Activated T-cell treated with anti-CD3 and anti-CD28 coated beads, Interleukin-2, amount 50 U/mL, for 4 hours (primary cell): ENCODE measurements at places on chromosomes 4 and X. TPM values are rescaled to one million over a fixed set of nuclear protein-coding genes. Genes with fewer than 3 reads are reported as not detected.
A peak's percentile ranks its signal among the peaks of the same experiment; 100 is the strongest.

NAA11 gene
- not detected for total RNA-seq

DCAF8L2 gene
- not detected for total RNA-seq

TLR6 gene
- 0.95 TPM for total RNA-seq

ART3 gene
- 0.95 TPM for total RNA-seq

GJB1 gene
- not detected for total RNA-seq

GRCh38 chr4:56438766-56439165 is 2.7 kb downstream of the PAICS start:
- no peak for DNase-seq

DNA sequence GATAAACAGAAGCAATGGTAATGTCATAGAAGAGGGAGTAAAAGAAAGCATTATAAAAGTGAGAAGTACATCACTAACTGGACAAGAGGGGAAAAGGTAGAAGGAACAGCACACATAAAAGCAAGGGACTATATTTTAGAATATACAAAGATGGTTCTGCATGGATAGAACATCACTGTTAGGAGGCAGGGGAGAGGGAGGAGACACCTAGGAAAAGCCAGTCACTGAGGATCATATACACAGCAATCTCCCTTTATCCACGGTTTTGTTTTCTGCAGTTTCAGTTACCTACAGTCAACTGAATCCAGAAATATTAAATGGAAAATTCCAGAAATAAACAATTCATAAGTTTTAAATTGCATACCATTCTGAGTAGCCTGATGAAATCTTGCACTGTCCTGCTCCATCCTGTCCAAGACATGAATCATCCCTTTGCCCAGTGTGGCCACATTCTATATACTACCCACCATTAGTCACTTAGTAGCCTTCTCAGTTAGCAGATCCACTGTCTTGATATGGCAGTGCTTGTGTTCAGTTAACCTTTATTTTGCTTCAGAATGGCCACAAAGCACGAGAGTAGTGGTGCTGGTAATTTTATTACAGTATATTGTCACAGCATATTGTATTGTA is 74.2 kb downstream of the PPA2 start:
- no peak for DNase-seq

DNA sequence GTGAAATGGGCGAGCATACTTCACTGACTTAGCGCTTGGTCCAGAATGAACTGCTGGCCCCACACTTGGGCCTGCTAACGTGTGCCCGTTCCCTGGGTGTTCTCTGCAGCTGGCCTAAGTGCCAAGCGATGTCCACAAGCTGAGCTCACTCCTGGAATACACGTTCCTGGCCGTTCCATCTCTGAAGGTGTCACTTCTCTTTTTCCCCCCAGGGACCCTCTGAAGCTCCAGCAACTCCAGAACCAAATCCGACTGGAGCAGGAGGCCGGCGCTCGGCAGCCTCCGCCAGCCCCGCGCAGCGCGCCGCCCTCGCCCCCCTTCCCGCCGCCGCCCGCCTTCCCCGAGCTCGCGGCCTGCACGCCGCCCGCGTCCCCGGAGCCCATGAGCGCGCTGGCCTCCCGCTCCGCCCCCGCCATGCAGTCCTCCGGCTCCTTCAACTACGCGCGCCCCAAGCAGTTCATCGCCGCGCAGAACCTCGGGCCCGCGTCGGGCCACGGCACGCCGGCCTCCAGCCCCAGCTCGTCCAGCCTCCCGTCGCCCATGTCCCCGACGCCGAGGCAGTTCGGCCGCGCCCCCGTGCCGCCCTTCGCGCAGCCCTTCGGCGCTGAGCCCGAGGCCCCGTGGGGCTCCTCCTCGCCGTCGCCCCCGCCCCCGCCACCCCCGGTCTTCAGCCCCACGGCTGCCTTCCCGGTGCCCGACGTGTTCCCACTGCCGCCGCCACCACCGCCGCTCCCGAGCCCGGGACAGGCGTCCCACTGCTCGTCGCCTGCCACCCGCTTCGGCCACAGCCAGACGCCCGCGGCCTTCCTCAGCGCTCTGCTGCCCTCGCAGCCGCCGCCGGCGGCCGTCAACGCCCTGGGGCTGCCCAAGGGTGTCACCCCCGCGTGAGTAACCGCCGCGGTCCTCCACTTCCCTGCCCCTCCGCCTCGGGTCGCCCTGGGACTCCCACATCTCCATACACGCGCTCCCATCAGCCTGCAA is 132.3 kb downstream of the CBR4 start:
- DNase-seq: no peak

- DNase-seq: no peak
Observed at GRCh38 chrX:130105244-130105643, 5.1 kb downstream of the ELF4 start.

- no peak for DNase-seq
Observed at GRCh38 chr4:58587856-58588255, 1477.7 kb upstream of the IGFBP7 start.

DNA sequence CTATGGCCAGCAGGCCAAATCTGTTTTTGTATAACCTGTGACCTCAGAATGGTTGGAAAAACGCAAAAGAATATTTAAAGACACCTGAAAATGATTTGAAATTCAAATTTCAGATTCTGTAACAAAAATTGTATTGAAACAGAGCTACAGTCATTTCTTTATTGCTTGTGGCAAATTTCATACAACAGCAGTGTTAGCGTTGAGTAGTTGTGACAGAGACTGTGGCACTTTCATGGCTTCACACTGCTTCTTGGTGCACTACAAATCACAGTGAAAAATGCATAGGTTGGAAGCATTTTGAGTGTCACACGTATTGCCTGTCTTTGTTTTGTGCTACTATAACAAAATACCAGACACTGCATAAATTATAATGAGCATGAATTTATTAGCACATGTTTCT is 12.2 kb upstream of the PARM1 start:
- no peak for DNase-seq

DNA sequence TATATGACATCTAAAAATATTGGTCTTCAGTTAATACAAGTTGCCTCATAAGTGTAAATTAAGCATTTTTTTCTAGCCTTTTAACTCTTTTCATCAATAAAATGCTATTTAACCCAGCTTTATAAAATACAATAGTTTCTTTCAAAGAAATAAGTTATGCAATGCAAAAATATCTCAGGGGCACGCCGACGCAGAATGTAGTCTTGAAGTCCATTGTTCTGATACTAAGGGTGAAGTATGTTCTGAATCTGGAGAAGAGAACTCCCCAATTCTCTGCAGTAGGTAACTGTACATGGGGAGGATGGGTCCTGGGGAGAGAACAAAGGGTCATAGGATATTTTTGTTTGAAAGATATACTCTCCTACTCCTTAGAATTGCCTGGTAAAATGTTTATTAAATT is 256.6 kb upstream of the NDST4 start:
- no peak for DNase-seq

DNA sequence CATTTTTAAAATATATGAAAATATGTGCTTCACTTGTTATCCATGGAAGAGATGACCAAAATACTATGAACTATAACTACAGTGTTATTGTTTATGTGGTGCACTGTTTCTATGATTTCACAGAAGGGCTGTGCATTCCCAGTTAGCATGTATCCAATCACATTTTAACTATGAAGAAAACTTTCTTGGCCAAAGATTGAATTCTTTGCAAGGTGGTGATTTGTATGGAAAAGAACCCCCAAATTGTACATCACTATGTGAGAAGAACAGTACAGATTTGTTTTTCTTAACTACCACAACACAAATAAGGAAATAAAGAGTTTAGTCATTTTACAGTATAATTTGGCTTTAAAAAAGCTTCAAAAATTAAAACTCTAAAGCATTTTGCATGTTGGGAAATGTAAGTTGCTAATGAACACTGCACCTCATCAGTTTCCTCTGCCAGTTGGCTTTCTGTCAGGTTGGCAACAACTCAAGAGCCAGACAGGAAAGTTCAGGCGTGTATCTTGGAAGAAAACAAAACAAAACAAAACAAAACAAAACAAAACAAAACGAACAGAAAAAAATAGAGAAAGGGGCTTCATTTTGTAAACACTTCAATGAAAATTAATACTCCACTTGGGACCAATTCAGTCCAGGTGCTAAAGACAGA is 237.0 kb downstream of the SCFD2 start:
- no peak for DNase-seq

GRCh38 chr4:24836661-24837242 is 41.4 kb downstream of the SOD3 start:
- no peak for DNase-seq

- DNase-seq: no peak
Observed at GRCh38 chr4:57034520-57034919, 55.8 kb downstream of the POLR2B start.

DNA sequence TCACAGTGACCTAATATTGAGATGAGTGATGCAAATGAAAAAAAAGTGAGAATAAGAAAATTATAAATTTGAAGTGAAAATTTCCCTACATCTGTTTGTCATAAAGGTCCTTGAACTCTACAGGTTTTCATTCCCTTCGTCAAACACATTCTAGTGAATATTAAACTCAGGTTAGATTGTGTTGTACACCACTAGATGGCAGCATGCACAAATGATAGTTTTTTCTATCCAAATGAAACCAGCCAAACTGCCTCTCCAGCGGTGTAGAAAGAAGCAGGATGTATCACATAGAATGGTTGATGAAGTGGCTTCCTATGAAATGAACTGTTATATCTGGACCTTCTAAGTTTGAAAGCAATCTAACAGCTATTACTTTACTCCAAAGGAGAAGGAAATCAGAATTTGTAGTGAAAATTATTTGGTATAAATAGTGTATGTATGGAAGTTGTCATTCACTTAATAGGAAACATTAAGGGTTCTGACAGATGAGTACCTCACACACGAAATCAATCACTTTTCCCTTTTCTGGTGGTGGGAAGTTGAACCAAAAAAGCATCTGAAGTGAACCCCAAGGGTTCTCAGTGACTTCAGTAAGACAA is 382.7 kb downstream of the UNC5C start:
- DNase-seq: no peak

DNA sequence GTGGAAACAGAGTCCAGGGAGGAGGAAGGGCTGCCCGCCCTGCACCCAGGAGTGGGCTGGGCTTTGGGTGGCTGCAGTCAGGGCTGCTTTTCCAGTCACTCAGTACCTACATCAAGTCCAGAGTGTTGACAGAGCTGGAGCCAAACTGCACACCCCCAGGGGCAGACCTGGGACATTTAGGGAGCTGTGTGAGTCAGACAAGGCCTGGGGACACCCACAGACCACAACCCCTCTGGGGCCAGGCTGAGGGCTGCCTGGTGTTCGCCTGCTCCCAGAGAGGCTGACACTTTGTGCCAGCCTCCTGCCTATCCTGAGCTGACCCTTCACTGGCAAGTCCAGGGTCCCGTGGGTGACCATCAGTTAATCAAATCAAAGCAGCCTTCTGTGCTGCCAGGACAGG is 240.0 kb downstream of the BCOR start:
- DNase-seq: peak; percentile 8

GRCh38 chr4:144575181-144575580 is 70.8 kb upstream of the HHIP start:
- no peak for DNase-seq

- DNase-seq: no peak
Observed at GRCh38 chrX:118541482-118541881, 45.9 kb downstream of the DOCK11 start.

DNA sequence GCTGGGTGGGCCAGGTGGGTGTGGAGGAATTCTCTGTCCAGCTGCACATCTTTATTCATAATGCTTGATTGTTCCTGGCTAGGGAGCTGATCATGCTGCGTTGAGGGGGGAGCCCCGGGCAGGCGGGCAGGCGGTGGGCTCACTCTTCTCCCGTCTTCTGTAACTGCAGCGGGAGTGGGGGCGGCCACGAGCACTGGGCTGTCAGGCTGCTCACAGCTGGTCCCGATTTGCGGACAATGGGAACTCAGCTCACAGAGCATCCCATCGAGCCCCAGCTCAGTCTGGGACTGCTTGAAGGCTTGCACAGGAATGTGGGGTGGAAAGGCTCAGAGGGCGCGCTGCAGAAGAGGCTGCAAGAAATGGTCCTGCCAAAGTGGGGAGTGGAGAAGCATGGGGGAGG is 63.8 kb downstream of the EFNB1 start:
- no peak for DNase-seq

DNA sequence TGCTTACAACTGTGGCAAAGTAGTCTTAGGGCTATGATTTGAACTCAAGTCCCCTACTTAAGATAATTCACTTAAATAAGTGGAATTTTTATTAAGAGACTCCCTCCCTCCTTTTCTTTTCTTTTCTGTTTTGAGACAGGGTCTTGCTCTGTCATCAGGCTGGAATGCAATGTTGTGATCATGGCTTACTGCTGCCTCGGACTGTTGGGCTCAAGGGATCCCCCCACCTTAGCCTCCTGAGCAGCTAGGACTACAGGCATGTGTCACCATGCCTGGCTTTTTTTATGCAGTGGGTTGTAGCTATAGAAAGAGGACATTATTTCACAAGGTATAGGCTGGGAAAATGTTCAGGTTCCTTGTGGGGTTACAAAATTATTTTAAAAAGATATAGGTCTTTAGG is 19.2 kb downstream of the DIAPH2 start:
- DNase-seq: no peak

DNA sequence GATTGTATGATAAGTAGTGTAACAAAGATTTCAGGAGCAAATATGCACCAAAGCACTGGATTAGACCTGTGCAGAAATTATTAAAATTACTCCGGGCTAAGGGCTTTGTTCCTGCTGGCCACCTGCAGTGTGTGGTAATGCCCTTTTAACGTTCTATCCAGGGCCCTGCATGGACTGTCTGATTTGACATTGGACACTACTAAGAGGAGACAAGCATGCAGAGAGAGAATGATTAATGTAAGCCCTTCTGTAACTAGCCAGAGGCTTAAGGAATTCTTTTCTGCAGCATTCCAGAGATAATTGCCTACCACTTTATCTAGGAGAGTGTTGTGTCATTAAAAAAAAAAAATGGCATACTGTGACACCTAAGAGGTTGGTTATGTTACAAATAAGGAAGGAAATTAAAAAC is 117.0 kb downstream of the PCDH7 start:
- DNase-seq: no peak

DNA sequence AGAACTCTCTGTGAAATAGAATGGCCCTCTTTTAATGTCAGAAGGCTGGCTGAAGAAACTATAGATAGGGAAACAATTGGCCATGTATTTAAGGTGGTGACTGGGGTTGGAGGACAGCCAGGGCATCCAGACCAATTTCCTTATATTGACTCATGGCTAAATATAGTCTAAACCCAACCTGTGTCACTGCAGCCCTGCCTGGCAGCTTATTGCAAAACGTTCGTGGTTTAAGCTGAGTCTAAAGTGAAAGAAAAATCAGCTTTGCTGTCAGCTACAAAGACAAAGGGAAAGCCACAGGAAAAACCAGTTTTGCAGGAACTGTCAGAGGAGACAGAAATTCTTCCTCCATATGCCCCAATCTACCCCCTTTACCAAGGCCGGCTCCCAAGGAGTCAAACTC is 902.8 kb upstream of the NDST4 start:
- no peak for DNase-seq
